ENCODE measurements at places on chromosomes 6 and 20. TPM values are rescaled to one million over a fixed set of nuclear protein-coding genes. Genes with fewer than 3 reads are reported as not detected.

Gene RGS17
- total RNA-seq: 0.11 TPM

- no peaks in the 10 kb centered on the region for H3K27me3 ChIP-seq
- no peak for DNase-seq
- H3K4me3 ChIP-seq: no peak overlapping the region
These were observed 72.4 kb upstream of the TNFAIP3 start for GRCh38 chr6:137794516-137795201.

DNA sequence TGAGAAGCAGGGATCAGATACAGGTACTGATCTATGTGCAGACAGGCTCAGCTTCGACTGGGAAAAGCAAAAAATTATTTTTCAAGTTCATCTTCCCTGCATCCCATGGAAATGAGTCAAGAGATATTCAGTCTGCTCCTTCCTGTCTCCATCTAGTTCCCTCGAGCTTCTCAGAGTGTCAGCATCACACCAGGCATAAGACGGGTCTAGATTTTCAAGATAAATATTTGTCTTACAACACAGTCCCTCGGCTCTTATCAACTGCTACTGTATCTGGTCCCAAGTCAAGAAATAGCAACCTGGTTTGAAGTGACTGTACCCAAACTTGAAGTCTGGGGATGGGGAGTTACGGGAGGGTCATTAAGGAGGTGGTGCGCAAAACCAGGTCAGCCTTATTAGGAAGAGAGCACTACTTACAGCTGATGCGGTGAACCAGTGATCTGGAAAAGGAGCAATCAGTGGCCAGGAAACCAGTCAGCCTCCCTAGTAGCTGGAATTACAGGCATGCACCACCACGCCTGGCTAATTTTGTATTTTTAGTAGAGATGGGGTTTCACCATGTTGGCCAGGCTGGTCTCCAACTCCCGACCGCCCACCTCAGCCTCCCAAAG, 29.7 kb downstream of the ZMYND8 start:
- peak overlapping the region; percentile 38 for H3K27ac ChIP-seq
- no peaks in the 10 kb centered on the region for H3K27me3 ChIP-seq
- peaks cover 40% of the 10 kb centered on the region for H3K4me1 ChIP-seq
- H3K4me3 ChIP-seq: no peak overlapping the region

Gene SMOC2
- total RNA-seq: 34.4 TPM

DNA sequence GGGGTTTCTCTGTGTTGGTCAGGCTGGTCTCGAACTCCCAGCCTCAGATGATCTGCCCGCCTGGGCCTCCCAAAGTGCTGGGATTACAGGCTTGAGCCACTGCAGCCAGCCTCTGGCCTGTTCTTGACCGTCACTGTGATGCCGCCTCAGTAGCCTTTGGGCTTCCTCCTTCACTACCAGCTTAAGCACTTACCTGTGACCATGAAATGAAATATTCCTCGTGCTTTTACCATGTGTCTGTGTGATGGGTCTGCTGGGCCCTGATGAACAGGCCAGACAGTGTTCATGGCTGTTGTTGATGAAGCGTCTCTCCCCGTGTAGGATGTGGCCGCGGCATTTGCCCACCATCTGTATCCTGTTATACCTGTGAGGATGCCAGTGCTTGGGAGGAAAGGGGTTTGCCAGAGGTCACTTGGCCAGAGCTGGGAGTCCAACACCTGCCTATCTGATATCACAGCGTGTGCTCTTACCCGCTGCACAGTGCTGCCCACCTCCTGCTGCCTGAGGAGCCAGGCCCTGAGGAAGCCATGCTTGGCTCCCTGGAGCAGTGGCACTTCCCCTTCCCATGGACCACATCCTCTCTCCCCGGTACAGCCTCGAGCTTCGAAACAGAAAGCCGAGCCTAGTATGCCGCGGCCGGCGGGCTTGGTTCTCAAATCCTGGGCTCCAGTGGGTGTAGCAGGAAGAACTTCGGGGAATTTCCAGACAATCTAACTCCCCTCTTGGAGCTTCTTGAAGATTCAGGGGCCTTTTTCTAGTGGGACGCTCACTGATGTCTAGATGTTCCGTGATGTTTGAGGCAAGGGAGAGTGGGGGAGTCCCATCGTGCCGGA, 167.9 kb downstream of the ZDHHC14 start:
- no peaks in the 10 kb centered on the region for H3K27me3 ChIP-seq
- no peak for DNase-seq
- H3K4me1 ChIP-seq: no peaks in the 10 kb centered on the region

DNA sequence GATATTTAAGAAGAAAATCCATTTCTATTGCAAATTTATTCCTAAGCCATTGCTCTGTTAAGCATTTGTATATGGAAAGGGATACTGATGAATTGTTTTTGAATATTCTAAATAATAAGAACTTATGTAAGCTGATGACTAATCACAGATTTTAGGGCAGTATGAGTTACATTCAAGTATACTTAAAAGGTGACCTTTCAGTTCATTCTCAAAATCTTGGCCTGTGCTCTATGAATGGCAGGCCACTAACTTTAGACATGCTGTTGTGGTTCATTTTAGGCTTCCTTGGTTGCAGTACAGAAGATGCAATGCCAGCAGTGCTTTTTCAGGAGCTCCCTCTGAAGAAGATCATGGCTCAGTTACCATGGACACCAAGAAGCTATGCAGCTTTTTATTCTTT, 380.4 kb downstream of the CENPW start:
- H3K27me3 ChIP-seq: no peaks in the 10 kb centered on the region
- no peak overlapping the region for H3K4me3 ChIP-seq

Gene PRRC2A
- 67.7 TPM for total RNA-seq

Gene XKR7
- not detected for total RNA-seq

GRCh38 chr20:45452772-45453691, 16.5 kb upstream of the WFDC2 start:
- DNase-seq: no peak
- H3K4me3 ChIP-seq: no peak overlapping the region
- no peaks in the 10 kb centered on the region for H3K36me3 ChIP-seq
- no peak overlapping the region for H3K27ac ChIP-seq
- no peaks in the 10 kb centered on the region for H3K27me3 ChIP-seq
- no peaks in the 10 kb centered on the region for H3K4me1 ChIP-seq

Gene CRISP1
- not detected for total RNA-seq

GRCh38 chr6:75167325-75167724, 38.5 kb downstream of the COL12A1 start:
- H3K36me3 ChIP-seq: no peaks in the 10 kb centered on the region
- H3K4me1 ChIP-seq: no peaks in the 10 kb centered on the region
- H3K27ac ChIP-seq: no peak overlapping the region
- no peaks in the 10 kb centered on the region for H3K27me3 ChIP-seq

Data from gastrocnemius medialis (tissue), 4 donors.